Suprapubic skin (tissue), 4 donors: ENCODE measurements at places on chromosomes 16 and 17.

DNA sequence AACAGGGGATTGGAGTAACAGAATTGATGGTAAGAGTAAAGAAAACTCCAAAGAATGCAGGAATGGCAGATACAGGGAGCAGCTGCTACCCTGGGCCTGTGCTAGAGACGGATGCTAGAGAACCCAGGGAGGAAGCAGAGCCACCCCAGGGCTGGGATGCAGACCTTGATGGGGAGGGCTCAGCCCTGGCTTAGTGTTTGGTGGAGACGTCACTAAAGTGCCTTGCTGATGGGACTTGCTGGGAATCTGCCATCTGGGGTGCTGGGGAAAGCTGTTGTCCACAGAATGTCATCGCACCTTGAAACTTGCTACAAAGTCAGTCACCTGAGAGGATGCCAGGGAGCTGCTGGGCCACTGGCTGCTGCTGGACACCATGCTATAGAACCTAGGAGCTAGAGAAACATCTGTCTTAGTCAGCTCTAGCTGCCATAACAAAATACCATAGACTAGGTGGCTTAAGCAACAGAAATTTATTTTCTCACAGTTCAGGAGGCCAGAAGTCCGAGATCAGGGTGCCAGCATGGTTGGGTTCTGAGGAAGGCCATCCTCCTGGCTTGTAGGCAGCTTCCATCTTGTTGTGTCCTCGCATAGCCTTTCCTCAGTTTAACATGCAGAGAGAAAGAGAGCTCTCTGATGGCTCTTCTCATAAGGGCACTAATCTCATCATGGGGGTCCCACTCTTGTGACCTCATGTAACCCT is 15.3 kb downstream of the MT1X start:
- DNase-seq, result no peak

GRCh38 chr17:68302066-68302564 is 10.8 kb downstream of the ARSG start:
- no peak for DNase-seq

- DNase-seq, result peak; percentile 88
These were observed 5.9 kb downstream of the DPEP2 start for GRCh38 chr16:67993207-67994039.

DNA sequence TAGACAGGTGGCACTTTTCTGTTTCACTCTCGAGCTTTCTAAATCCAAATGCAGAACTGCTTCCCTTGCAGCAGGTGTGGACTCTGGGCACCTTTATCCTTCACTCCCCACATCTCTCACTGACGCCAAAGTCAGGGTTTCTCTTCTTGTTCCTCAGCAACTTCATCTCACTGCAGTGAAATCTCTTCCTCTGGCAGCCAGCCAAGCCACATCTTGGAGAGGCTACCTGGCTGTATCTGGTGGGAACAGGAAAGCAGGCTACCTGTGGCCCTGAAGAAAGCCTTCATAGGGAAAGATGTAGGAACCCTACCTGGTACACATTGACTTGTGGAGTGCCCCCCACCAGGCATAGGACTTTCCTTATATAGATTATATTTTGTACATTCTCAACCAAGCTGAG is 159.1 kb downstream of the UTP18 start:
- DNase-seq, result no peak

- no peak for DNase-seq
These were observed 37.8 kb upstream of the TMC5 start for GRCh38 chr16:19379838-19380237.

- DNase-seq, result no peak
These were observed 37.1 kb upstream of the TEKT1 start for GRCh38 chr17:6868582-6868981.

GRCh38 chr16:80283466-80284392 is 257.1 kb upstream of the DYNLRB2 start:
- DNase-seq, result no peak

GRCh38 chr16:51392521-51393187 is 241.6 kb upstream of the SALL1 start:
- no peak for DNase-seq

GRCh38 chr16:86509759-86510464 is 415 bp upstream of the FOXF1 start:
- DNase-seq, result no peak

- DNase-seq, result peak; percentile 49
These were observed 28.7 kb downstream of the WIPI1 start for GRCh38 chr17:68428498-68429172.

DNA sequence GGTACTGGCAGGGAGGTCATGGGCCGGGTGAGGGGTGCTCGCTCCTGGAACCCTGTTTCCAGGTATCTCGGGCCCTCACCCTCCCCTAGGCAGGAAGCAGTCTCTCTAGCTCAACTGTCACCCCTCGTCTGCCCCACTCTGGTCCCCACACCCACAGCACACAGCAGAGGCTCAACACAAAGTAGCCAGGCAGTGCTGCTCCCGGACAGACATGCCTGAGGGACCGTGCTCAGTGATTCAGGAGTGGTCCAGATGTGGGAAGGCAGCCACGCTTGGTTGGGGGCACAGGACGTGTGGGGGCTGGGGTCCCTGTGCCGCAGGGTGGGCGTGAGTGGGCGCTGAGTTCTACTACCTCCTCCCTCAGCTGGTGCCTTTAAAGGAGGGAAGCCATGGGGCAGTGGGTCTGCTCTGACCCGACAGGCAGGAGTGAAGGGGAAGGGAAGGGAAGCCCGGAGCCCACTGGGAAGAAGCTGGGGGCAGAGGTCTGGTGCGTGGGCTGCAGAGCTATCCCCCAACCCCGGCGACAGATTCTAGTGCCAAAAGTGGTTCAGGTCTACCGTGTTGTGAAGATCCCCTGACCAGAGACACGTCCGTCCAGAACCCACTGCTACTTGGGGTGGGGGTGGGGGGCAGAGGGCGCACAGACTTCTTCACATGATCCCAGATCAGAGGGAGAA is 11.8 kb downstream of the SLC16A3 start:
- DNase-seq, result no peak

- DNase-seq, result no peak
These were observed 49.0 kb downstream of the RBFOX1 start for GRCh38 chr16:7381671-7382070.

DNA sequence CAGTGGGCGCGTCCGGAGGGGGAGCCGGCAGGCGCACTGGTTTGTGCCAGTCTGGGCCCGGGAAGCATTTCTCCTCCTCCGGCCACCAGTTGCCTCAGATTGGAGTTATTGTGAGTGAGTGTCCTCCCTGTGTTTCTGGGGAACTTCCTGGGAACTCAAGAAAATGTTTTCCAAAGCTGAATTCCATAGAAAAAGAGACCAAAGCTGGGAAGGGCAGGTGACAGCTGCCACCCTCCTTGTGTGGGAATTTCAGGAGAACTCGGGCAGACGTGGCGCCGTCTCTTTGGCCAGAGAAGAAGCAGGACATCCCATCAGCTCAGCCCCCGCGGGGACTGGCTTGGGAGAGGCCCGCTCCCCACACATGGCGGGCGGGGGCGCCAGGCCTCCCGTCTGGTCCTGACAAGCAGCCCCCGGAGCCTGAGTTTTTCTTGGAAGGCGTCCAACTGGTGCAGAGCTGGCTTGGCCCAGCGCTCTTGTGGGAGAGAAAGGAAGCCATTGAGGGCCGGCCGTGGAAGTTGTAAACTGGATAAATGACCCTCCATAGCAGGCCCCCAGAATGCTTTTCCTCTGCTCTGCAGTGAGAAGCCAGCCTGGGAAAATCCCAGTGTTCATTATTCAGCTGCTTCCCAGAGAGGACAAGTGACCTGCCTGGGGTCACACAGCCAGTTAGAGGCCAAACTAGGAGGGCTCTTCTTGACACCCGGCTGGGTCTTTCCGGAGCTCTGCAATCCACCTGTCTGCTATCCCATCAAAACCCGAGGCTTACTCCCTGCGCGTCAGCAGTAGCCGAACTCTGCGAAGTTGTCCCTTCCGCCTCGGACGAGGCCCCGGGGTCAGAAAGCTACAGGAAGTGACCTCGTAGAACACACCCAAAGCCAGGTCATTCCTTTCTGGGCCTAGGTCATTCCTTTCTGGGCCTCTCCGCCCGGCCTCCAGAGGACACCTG is 39.2 kb upstream of the GSE1 start:
- no peak for DNase-seq

GRCh38 chr17:45096141-45096540 is 35.0 kb downstream of the NMT1 start:
- no peak for DNase-seq

DNA sequence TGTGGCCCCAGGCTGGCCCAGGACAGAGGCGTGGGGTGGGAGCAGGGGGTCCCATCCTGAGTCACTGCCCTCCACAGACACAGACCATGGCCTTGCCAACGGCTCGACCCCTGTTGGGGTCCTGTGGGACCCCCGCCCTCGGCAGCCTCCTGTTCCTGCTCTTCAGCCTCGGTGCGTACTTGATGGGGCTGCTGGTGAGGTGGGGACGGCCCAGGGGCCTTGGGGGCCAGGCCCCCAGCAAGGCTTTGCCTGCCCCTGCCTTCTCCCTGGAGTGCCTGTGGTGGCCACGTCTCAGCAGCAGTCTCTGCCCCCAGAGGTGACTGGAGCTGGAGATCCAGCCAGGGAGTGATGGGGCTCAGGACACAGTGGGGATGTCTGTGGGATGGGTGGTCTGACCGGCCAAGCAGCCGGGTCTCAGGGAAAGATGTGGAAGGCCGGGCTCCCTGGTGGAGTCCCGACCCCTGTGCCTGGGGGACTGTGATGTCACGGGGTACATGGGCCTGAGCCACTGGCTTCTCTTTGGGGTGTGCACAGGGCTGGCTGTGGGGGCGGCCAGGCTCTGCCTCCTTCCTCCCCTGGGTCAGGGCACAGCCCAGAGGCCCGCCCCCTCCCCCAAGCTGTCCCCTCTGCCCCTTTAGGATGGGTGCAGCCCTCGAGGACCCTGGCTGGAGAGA is 2.2 kb downstream of the MSLN start:
- no peak for DNase-seq

DNA sequence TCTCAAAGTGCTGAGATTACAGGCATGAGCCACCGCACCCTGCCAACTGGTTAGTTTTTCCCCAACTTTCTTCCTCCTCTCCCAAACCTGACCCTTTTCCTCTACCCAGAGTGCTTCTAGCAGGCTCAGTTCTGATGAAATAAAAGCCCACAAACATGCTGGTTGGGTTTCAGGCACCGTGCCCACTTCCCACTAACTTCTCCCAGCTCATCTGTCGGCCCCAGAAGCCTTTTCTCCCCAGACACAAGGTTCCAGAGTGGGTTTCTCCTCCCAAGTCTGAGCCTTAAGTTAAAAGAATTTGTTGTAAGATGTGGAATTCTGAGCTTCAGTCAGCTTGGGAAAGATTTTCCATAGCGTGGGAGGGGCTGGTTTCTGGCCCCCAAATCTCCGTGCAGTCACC is 11.5 kb upstream of the SCN4A start:
- DNase-seq, result no peak

DNA sequence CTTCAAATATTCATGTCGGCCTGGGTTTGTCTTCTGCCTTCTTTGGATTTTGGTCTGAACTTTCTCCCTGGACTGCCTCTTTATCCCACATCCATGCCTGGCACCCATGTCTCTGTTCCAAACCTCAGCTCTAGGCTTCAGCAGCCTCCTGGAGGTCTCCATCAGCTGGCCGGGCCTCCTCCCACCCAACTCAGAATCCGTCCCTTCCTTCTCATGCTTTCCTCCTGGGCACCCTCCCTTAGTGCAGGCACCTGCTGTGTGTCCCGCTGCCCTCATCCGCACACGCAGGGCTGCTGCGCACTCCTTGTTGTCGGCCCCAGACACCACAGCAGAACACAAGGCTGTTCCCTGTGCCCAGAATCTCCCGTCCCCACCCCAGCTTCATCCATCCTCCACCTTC is 14.0 kb downstream of the LDHD start:
- DNase-seq, result peak; percentile 37

GRCh38 chr16:57600048-57600835 is 28.2 kb upstream of the ADGRG1 start:
- no peak for DNase-seq

DNA sequence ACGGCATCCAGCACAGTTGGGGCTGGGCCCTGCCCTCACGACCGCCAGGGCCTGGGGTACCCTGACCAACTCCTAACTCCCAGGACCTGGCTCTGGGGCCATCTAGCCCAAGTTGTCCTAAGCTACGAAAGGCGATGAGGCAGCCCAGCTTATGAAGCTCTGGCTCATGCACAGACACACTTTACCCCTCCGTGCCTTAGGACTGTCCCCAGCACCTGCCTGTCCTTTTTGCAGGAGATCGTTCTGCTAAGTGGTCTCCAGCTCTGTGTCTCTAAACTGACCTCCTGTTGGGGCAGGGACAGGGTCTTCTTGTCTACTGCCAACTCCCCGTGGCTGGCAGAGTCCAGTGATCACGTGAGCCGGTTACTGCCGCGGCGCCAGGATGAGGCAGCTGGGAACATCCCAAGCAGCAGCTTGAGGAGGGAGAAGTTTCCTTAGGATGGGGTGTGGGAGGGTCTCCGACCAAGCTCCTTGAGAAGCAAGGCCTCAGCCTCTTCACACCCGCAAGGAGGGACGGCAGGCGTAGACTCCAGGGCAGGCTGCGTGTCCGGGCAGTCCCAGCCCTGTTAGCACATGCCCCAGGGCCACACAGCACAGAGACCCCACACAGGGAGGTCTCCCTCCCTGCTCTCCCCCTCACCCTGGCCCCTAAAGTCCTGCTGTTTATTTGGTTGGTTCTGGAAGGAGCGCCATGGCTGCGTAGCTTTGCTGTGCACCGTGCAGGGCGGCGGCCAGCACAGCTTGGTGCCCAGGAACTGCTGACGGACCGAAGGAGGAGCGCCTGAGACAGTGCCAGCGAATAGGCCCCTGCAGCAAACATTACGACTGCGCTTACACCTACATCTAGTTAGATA is 16.4 kb upstream of the METRNL start:
- peak; percentile 48 for DNase-seq

DNA sequence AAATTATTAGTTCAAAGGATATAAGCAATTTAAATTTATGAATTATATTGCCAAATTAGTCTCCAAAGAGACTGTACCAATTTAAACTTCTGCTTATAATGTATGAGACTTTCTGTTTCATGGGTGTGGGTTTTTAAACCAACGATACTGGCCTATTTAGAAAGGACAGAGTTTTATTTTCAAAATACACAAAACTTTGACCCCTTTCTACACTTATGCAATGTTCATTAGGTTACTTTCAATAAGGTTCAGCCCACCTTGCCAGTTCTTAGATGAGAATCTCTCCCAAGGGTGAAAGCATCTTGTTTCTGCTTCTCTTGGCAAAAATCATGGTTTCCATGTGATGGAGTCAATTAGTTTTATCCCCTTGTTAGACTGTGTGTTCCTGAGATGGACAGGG is 84.7 kb downstream of the MYO1D start:
- no peak for DNase-seq

DNA sequence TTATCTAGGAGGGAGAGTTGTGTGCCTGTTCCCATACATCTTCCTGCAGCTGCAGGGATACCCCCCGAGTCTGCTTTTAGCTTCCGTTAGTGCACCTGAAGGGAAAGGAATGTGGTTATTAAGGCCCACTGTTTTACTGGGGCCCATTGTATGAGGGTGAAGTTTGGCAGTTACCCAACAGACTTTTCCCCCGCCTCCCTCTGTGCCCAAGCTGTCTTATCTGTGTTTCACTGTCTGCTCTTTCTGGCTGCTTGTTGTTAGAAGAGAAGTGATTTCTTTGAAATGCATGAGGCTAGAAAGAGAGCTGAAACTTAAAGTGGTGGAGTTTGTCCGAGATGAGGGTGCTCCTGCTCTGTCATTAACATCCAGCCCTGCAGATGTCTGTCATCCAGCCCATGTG is 7.4 kb upstream of the OR1A2 start:
- no peak for DNase-seq
